ENCODE measurements at places on chromosomes 2 and 18. TPM values are rescaled to one million over a fixed set of nuclear protein-coding genes. Genes with fewer than 3 reads are reported as not detected.

GRCh38 chr2:200422532-200423261, 87.2 kb downstream of the KCTD18 start:
- H3K4me3 ChIP-seq: no peak overlapping the region
- no peak overlapping the region for H3K27ac ChIP-seq
- H3K27me3 ChIP-seq: no peaks in the 10 kb centered on the region
- no peak for DNase-seq
- H3K36me3 ChIP-seq: no peaks in the 10 kb centered on the region
- no peaks in the 10 kb centered on the region for H3K4me1 ChIP-seq

DNA sequence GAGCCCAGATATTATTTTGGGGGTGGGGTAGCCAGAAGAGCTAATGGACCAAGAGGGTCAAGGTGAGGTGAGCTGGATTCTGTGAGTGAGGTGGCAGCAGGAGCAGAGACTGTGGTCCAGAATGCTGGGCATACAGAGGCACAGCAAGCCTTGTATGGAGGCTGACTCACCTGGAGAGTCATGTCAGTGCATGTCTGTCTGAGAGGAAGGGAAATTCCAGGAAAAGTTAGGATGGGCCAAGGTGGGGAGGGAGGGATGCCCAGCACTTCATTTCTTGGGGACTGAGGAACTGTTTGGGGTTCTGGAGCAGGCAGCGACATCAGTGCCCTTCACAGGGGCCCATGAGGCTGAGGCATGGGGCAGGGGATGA, 21.1 kb downstream of the PER2 start:
- peak; percentile 62 for DNase-seq
- peak overlapping the region; percentile 16 for H3K27ac ChIP-seq
- H3K4me1 ChIP-seq: peaks cover 20% of the 10 kb centered on the region
- H3K4me3 ChIP-seq: no peak overlapping the region
- no peaks in the 10 kb centered on the region for H3K27me3 ChIP-seq

DNA sequence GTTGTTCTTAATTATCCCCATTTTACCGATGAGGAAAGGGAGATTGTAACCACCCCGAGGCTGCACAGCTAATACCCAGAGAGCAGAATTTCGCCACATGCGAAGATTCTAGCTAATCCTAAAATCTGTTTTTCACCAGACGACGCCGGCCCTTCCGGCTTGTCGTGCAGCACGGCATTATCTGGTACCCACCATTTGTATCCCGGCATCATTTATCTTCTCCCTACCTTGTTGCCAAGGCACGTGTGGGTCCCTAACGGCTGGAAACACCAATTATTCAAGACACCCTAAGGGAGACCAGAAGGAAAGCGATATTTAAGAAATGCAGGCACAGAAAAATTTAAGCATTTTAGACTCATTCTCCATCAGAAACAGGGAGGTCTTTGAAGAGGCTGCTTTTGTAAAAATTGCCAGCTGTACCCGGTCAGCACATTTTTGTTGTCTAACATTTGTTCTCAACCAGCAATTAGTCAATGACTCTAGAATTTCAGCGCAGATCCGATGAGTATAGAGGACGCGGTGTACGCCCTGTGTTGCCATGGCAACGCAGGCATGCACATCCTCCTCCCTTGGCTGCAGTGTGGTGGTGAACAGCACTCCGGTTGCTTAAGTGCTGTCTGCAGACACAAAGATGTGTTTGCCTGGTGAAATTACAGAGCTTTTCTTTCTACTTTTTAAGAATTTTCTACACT, 111.6 kb downstream of the AGAP1 start:
- no peak overlapping the region for H3K4me3 ChIP-seq
- no peak overlapping the region for H3K27ac ChIP-seq
- H3K27me3 ChIP-seq: no peaks in the 10 kb centered on the region
- no peaks in the 10 kb centered on the region for H3K36me3 ChIP-seq
- DNase-seq: no peak

GRCh38 chr2:177598326-177599138, 206.0 kb downstream of the AGPS start:
- no peaks in the 10 kb centered on the region for H3K4me1 ChIP-seq
- H3K27me3 ChIP-seq: no peaks in the 10 kb centered on the region
- no peak overlapping the region for H3K4me3 ChIP-seq
- no peak overlapping the region for H3K27ac ChIP-seq

DNA sequence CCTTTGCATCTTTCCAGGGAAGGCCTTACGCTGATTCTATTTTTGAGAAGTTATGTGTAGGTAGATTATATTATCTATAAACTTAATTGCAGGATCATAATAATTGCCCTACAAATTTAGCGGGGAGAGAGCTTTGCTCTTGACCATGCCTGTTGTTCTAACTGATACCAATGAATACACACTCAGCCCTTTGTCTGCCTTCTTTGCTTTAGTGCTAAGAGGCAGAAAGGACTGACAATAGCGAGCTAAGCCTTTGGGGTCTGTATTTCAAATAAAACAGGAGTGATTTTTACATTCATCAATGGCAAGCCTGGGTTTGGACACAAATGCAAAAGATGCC, 115.3 kb upstream of the STON1 start:
- H3K4me1 ChIP-seq: no peaks in the 10 kb centered on the region
- no peak overlapping the region for H3K4me3 ChIP-seq
- DNase-seq: no peak
- H3K36me3 ChIP-seq: no peaks in the 10 kb centered on the region

The NOSTRIN gene
- total RNA-seq: 14.9 TPM
